ENCODE measurements at places on chromosomes 2 and 18.

DNA sequence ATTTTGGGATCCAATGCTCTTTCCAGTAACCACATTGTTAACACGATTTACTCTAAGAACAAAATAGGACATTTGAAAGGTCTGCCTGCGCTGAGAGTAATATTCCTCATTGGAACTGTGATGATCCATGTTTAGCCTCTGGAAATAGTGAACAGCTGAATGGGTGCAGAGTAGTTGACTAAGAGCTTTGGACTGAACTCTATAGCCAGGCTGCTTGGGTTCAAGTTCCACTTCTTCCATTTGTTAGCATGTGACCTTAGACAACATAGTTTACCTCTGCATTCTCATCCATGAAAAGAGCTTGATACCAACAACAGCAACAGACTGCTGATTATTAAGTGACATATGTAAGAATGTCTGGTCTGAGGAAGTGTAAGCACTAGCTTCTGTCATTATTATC is 128.3 kb upstream of the MMADHC start:
- DNase-seq, result no peak

DNA sequence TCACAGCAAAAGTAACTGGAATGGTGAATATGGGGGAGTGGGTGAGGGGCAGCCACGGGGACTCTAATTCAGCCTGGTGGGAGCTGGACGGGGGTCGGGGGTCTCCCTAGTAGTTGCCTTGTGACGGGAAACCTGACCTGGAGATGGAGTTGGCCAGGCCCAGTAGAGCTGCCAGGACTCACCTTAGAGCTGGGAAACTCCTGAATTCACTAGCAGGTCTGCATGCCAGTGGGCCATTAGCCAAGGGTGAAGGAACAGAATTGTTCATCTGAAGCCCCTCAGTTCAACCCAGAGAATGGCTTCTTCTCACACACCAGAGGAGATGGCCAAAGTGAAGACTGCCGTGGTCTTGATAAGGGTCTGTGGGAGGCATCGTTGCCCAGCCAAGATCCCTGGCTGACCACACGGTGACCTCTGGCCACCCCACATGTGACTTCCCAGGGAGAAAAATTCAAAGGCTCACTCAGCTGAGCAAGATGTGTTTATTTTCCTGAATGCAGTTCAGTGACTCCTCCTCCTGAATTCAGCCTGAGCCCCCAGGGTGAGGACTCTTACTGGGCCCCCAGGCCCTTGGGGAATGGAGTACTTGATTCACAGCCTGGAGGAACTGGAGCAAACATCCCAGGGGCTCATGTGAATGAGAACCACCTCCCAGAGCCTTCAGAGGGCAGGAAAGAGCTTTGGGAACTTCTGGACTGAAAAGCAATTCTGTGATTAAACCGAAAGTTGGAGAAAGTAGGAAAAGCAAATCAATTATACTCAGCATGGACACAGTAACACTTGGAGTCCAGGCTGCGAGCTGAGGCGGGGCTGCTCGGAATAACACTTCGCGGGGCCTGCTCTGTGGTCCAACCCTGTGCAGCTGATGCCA is 25.2 kb downstream of the MOCOS start:
- no peak for DNase-seq

DNA sequence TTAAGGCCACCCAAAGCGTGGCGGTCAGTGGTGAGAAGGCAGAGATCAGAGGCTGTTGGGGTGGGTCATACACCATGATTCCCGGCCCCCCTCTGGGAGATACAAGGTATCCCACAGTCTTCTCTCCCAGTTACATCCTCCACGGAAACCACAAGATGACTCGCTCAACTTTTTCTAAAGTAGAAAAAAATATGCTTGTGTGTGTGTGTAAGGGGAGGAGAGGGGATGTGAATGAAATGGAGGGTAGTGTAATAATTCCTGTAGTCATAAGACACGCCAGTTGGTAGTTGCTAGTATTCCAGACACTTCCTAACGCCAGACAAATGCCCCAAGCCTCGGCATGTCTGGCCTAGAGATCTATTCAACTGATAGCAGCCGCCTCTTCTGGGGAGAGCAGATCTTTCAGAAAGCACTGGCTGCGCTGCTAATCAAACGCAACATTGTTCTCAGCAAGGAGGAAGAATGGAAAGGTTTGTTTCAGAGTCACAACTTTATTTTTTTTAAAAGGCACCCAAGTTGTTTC is 143.5 kb downstream of the TGIF1 start:
- no peak for DNase-seq

DNA sequence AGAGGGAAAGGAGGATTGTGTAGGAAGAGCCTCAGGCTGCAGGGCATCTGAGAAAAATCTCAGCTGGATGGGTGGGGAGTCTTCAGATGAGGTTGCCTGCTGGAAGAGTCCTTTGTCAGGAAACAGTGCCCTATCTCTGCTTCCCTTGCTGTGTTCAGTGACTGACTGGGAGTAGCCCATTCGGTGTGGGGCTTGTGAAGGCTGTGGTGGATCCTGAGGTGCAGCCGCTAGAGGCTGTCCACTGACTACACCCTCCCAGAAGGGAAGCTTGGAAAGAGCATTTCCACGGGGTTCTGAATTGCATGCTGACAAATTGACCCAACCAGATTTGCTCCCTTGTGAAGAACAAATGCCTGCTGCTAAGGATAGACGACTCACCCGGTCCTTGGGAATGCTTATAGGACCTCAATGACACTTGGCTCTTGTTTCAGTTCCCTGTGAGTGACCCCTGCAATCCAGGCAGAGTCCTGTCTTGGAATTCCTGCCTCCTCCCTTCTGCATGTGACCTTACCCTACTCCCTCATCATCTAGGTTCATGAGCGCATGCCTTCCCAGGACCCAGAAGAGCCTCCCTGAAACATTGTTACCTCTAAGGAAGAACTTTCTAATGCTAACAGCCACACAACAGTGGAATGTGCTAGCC is 109.7 kb upstream of the FAM136A start:
- no peak for DNase-seq

DNA sequence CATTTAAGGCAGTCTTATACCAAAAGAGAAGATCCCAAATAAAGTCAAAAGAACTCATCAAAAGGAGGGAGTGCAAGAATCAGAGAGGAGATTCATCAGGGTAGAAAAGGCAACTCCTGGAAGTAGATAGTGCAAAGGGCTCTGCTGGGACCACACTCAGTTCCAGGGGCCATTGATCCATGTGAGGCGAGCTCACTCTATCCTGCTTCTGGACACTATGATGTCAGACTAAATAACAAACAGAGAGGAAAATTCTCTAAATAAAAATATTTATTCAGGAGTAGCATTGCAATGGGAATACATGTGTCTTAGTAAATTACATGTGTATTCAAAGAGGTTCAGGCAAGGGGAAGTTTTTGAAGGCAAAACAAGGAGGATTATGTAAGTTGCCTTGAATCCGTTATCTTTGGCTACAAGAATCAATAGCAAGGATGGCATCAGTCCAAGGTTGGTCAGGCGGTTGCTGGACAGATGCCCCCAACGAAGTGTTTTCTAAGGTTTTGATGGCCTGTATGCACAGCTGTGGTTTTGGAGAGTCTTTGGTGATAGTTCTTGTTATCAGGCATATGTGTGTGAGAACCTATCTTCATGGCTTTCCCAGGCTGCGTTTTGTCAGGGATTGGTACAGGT is 13.2 kb upstream of the SERPINB12 start:
- DNase-seq, result no peak

GRCh38 chr2:66573821-66574233 is 138.9 kb downstream of the MEIS1 start:
- DNase-seq, result no peak

DNA sequence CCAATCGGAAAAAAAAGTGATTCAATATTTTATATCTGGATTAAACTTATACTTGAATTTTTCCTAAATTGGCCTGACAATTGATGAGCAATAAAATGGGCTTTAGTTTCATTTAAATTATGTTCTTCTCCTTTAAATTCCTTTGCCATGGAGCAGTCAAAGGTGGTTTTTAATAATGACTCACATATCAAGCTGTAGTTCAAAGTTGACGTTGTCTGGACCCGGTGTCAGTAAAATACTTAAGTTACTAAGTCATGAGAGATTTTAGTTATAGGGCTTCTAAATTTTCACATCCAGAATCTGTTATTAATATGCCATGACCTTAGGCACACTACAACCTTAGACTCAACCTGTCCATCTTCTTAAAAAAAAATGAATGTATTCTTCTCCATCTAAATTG is 62.5 kb downstream of the CDH2 start:
- no peak for DNase-seq

DNA sequence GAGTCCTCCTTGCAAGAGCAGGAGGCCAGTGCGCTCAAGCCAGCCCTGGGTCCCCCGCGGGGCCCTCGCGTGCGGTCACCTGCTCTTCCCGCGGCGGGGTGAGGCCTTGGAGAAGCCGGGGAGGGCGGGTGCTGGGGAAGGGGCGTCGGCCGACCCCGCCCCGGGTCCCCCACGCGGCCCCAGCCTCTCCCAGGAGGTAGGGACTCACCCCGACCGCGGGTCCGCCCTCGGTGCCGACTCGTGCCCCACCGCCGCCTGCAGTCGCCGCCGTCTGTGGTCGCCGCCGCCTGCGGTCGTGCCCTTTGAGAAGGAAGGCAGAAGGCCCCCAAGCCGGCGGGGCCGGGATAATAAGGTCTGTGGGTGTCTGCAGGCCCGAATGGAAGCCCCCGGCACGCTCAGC is 32.7 kb downstream of the SERPINB8 start:
- no peak for DNase-seq

DNA sequence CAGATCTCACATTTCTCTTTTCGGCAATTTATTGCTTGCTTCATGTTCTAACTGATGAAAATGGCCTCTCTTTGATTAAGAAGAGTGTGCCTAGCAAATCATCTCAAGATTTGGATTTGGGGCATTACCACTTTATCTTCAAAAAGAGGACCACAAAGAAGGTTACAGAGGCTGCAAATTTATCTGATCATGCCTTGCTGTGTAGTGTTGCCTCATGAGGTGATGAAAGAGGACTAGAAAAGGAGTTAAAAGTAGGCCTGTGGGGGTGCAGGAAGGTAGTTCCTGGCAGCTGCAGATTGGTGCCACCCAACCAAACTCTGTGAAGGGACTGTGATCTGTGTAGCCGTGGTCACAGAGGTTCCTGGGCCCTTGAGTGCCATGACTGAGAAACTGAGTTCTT is 69.2 kb downstream of the PRELID3A start:
- no peak for DNase-seq

- DNase-seq, result no peak
Measured at GRCh38 chr2:212912445-212913103, 238.8 kb downstream of the IKZF2 start.

DNA sequence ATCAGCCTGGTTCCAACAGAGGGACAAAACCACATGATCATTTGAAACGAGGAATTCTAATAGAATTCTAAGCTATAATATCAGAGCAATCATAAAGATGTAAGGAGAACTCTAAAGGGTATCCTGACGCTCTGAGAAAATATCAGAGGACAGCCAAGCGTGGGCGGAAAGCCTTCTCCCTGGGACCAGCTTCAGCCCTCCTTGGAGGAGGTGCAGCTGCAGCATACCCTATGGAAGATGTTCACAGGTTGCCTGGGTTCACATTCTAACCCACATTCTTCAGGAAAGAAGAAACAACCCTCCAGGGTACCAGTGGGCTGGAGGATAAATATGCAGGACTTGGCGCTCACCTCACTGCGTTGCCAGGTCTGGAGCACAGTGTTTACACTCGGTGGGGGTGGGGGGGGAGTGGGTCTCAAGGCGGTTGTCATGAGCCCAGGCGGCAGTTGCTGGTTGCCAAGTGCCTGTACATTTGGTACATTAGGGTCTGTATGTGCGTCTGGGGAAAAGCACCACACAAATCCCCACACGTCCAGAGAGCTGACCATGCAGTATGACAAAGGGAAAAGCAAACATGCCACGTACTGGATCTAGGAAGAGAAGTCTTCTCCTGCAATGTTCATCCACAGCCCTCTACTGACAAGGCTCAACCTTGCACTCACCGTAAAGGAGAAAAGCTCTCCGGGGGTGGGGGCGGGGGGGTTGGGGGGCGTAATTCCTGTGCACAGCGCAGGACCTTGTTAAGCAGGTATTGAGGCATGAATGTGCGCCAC is 80.5 kb downstream of the CDH19 start:
- DNase-seq, result no peak

- DNase-seq, result no peak
Measured at GRCh38 chr2:61272421-61273070, 110.6 kb downstream of the C2orf74 start.

GRCh38 chr2:26292646-26293045 is 47.9 kb downstream of the HADHB start:
- no peak for DNase-seq

- DNase-seq, result no peak
Measured at GRCh38 chr2:79860228-79861058, 347.6 kb downstream of the CTNNA2 start.

DNA sequence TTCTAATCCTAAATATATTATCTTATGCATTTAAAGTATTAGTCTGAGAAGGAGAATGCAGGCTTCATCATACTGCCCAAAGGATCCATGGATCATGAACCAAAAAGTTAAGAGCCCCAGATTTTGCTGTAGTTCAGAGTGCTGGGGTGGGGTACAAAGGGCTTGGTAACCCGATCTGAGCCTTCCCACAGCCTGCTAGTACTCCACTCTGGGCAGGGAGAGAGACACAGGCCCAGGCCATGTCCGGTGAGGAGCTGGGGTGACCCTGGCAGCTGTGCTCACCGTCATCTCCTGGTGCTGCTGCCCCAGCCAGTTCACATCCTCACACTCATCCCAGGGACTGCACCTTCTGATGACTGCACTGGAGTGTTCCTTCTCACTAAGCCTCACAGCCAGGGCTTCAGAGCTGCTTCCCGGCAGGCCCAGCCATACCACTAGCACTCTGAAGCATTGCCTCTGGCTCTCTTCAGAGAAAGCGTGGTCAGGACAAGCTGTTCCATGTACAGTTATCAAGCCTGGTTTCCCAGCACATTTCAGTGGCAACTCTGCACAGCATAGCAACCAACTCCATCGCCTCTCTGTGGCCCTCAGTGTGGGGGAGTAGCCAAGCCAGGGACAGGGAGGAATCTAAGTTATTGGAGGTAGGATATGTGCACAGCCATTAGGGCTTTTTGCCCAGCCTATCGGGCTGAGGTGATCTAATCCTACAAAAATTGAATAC is 189.0 kb upstream of the CTAGE1 start:
- DNase-seq, result no peak

DNA sequence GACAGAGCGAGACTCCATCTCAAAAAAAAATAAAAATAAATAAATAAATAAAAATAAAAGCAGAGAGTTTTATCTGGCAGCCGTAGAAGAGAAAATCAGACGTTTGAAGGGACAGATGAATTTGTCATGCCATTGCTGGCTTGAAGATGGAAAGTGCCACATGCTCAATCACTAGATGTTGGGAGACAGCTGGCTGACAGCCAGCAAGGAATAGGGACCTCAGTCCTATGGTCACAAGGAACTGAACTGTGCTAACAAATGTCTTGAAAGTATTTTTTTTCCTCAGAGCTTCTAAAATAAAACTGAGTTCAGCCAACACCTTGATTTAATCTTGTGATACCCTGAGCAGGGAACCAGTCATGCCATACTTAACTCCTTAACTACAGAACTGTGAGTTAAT is 65.4 kb downstream of the DTNA start:
- no peak for DNase-seq

GRCh38 chr2:174067815-174068214 is 102.6 kb upstream of the SP3 start:
- DNase-seq, result no peak

DNA sequence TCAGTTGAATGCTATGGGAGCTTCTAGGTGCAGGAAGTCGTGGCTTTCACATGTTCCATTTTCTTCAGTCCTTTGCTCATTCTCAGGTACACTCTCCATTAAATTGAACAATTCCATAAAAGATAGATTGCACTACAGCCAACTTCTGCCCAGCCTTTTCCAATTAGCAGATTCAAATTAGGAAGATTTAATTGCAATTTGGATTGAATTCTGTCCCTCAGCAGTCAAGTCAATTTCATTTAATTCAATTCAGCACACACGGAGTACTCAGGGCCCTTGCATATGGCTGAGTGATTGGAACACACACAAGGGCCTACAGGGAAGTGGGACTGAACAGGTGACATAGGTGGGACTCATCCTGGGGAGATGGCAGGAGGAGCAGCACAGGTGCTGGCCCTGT is 220.4 kb downstream of the LOXHD1 start:
- DNase-seq, result no peak

All from activated naive CD4-positive, alpha-beta T cell (primary cell).